ENCODE measurements at places on chromosomes 4 and X.

DNA sequence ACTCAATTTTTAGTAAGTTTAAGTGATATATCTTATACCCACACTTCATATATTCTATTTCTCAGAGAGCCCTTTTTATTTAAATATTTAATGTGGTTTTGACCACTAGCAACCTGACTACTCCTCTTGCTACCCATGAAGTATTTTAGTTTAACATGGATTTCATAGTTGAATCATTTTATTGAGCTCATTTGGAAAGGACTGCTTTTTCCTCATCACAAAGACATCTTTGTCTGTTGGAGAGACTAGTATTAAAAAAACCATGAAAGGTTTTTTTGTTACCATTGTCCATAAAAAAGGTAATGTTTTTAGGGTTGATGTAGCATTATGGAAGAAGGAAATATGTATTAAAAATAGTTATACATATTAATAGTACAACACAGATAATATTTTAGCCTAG is 139.5 kb downstream of the RAPGEF2 start:
- DNase-seq: no peak

GRCh38 chr4:17758485-17758884 is 22.9 kb downstream of the FAM184B start:
- DNase-seq: no peak

- no peak for DNase-seq
Observed at GRCh38 chrX:25105221-25105620, 89.5 kb upstream of the ARX start.

DNA sequence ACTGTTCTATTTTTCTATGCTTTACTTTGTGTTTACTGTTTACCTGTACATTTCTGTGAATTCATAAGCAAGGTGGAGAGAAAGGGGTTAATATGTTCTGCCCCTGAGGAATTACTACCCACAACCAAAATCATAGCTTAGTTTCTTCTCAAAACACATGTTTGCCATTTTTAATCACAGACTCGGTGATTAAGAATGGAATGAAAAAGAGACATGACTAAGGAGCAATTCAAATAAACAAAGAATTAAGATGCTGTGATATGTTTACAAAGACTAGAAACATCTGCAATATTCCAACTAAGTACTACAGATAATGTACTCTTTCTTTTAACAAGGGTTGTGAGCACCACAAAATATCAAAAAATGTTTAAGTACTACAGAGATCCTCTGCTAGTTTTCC is 11.7 kb upstream of the FAT4 start:
- DNase-seq: no peak

DNA sequence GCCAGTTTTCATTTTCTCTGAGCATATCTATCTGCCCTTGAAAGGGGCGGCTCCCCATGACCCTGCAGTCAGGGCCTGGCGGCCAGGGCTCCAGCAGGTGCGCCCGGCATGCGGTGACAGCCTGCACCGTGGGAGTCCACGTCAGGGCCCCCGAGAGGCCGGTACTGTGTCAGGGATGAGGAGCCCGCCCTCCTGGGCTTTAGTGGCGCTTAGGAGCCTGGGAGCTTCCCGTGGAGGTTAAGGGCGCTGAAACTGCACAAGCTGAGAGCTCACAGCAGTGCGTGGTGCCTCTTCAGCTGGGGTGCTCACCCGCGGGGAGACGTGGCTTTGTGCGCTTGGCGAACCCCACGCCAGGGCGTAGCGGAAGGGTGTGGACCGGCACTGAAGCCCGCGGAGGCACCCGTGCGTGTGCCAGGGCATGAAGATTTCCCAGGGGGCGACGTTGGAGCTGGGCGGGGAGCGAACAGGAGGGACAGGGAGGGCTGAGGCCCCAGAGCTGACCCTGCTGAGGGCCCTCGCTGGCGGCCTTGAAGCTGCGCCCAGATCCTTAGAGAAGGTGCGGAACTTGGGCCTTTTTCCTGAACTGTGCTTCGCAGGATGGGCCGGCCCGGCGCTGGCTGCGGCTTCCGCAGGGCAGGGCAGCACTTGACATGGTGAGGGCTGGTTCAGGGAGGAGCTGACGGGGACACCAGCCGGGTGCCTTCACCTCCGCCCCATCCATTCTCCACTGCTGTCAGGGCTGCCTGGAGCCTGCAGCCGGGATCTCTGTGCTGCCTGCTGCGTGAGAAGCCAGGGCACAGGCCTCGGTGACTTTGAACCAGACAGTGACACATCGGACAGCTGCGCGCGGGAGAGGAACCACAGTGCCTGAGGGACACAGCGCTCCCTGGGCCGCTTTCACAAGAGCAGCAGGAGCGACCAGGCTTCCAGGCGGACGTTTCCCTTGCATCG is 32.9 kb downstream of the HTT-AS start:
- peak; percentile 82 for DNase-seq

GRCh38 chr4:53346920-53347852 is 18.7 kb downstream of the SCFD2 start:
- DNase-seq: no peak

DNA sequence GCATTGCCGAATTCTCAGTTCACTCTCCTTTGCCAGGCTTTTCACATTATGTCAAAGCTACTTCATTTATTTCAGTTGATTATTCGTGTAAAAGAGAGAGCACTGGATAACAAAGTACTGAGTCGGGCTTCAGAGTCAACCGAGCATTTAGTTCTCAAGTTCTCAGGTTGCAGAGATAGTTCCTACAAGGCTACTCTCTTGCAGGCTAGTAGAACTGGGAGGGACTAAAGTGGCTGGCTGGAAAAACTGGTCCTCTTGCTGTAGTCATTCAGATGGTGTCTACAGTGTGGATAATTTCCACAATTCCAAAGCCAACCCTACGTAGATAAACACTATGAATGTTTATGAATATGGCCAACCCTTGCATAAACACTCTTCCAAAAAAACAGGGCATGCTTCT is 4.6 kb upstream of the CCNG2 start:
- DNase-seq: no peak

DNA sequence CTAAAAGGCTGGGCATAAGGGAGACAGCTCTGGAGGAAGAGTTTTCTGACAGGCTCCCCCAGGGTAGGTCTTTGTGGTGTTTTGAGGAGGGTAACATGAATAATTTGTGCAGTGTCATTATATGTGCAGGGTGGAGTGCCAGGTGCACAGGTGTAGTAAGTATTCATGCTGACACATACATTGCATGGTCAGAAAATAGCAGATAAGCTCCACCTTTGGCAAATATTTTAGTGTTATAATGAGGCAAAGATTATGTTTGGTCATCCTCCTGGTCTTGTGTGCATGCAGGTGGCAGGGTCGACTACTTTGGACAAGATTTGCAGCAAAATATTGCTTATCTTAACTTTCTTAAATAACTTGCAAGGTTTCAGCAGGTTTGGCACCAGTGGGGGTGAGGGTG is 910.4 kb upstream of the PCDH10 start:
- DNase-seq: no peak

DNA sequence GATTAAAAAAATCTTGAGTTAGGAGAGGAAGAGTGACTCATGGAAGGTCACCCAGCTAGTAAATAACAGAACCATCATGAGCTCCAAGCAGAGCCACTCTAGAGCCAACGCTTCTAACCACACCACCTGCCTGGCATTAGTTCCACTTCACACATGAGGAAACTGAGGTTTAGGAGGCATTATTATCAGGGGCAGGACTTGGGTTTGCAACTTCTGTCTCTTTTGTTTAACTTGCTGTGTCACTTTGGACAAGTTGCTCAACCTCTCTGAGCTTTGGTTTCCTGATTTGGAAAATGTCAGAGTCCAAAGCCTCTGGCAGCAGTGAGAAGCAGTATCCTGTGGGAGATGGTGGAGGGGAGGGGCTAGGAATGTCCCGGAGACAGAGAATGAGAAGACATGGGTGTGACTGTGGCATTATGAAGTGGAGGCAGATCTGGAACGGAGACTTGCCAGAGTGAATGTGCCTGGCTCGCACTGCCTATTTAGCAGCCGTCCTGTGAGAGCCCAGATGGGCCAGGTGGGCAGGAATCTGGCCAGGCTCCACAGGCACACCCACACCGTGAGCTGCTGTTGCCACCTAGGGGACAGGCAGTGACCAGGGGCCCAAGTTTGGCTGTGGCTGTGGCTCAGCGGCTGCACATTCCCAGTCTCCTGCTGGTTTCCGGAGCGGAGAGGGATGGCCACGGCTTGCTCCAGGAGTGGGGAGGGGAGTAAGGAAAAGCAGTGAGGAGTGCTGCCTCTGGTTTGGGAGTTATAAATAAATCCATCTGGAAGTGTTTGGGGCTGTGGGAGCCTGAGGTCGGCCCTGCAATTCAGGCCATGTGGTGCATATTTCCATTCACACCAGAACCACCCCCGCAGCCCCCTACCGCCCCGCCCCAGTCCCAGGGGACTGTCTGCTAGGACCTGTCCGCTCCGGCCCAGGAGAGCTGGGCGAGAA is 93.4 kb downstream of the NHSL2 start:
- DNase-seq: no peak

DNA sequence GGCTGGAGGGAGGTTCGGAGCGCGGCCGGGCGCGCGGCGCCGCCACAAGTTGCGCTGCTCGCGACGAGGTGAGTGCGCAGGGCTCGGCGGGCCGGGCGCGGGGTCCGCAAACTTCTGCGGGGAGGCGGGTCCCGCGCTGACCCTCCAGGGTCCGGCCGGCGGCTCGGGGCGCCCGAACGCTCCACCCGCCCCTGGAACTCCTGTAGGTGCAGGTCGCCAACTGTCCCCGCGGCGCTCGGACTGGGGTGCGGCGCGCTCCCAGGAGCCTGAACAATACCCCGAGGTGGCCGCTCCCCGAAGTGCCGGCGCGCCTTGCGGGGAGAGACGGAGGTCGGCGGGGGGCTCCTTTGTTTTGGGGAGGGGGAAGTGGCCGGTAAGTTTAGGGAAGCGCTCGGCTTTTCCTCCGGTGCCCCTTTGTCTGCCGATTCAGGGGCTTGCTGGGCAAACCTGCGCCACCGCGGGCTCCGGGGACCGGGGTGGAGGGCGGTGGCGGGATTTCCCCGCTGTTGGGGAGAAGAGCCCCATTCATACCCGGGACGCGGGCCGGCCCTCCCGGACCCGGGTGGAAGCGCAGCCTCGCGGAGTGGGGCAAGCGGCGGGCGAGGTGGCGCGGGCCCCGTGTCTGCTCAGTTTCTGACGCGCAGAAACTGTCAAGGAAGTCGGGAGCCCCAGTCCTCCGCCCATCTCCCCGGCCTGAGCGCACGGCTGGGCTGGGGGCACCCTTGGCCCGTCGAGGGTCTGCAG is 694 bp downstream of the TBL1X start:
- peak; percentile 50 for DNase-seq
